Myocyte (in vitro differentiated cells): ENCODE measurements at places on chromosomes 5 and 9. TPM values are rescaled to one million over a fixed set of nuclear protein-coding genes. Genes with fewer than 3 reads are reported as not detected.

The C9orf50 gene
- total RNA-seq, result not detected in 2 replicates

The TIMD4 gene
- not detected in 2 replicates for total RNA-seq

GRCh38 chr5:36875790-36876298 lies 725 bp upstream of the NIPBL start:
- DNase-seq, result peak; percentile 83

DNA sequence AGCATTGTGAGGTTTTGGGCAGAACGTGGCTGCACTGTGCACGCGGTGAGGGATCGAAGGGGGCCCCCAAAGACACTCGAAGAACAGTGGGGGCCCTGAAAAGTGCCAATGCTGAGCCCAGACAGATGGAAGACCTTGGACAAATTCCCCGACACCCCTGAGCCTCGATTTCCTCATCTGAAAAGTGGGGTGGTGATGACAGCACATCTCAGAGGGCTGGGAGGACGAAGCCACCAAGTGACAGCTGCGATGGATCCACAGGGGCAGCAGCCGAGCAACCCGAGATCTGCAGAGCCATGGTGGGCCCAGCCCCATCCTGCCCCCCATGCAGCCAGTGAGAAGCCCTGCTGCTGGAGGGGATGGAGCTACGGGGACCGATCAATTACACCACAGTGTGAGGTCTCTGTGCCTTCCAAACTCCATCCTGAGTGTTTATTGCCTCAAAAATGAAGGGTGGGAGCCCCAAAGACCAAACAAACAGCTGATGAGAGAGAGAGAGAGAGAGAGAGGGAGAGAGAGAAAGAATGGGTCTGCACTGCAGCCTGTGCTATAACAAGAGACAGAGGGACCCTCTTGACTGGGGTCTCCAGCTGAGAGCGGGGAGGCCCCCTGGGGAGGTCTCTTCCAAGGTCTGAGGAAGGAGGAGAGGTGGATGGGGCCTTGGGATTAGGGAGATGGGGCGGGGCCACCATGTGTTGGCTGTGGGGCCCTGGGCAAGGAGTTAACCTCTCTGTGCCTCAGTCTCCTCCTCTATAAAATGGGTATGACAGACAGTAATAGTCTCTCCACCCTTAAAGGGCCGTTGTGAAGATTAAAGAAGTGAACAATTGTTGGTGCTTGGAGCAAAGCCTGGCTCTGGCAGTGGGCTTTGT lies 134.4 kb upstream of the IER5L start:
- no peak for DNase-seq

DNA sequence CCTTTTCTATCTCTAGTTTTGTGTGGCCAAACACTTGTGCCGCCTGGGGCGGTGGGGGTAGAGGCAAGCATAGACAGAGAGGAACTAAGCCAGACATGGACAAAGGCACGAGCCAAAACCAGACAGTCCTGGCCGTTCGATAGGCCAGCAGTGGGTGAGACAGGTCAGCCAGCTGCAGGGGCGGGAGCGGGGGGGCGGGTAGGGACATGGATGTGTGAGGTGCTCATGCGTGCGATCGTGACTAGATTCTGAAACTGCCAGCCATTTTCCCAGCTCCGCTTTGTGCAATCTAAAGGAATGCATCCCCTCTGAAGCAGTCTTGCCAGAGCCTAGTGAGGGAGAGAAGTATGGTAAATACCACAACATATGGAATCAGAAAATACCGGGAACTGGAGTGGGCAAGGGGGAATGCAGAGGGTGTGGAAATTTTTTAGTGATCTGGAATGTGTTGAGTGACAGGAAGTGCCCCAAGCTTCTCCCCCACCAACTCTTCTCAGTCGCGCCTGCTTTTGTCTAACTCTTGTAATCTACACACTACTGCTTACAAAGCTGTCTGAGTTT lies 111.9 kb downstream of the NR6A1 start:
- peak; percentile 93 for DNase-seq

- no peak for DNase-seq
Observed at GRCh38 chr9:135573124-135573523, 11.6 kb downstream of the PAEP start.
